ENCODE measurements at places on chromosomes 6 and 20.

DNA sequence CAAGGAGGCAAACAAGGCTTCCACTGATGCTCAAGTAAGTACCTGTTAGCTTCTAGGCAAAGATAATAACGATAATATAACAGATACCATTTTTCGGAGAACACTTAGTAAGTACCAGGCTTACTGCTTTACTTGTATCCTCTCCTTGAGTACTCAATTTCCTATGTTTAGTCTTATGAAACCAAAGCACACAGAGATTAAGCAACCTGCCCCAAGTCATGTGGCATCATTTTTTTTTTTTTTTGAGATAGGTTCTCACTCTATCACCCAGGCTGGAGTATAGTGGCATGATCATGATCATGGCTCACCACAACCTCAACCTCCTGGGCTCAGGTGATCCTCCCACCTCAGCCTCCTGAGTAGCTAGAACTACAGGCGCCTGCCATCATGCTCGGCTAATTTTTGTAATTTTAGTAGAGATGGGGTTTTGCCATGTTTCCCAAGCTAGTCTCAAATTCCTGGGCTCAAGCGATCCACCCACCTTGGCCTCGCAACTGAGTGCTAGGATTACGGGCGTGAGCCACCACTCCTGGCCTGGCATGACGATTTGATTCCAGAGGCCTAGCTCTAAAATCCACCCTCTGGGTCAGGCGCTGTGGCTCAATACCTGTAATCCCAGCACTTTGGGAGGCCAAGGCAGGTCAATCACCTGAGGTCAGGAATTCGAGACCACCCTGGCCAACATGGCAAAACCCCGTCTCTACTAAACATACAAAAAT lies 14.0 kb downstream of the SPAG4 start:
- no peak for DNase-seq

- DNase-seq: no peak
These were observed 541.0 kb upstream of the ADGRB3 start for GRCh38 chr6:68094070-68094469.

GRCh38 chr6:117448011-117448410 lies 22.3 kb upstream of the ROS1 start:
- no peak for DNase-seq

DNA sequence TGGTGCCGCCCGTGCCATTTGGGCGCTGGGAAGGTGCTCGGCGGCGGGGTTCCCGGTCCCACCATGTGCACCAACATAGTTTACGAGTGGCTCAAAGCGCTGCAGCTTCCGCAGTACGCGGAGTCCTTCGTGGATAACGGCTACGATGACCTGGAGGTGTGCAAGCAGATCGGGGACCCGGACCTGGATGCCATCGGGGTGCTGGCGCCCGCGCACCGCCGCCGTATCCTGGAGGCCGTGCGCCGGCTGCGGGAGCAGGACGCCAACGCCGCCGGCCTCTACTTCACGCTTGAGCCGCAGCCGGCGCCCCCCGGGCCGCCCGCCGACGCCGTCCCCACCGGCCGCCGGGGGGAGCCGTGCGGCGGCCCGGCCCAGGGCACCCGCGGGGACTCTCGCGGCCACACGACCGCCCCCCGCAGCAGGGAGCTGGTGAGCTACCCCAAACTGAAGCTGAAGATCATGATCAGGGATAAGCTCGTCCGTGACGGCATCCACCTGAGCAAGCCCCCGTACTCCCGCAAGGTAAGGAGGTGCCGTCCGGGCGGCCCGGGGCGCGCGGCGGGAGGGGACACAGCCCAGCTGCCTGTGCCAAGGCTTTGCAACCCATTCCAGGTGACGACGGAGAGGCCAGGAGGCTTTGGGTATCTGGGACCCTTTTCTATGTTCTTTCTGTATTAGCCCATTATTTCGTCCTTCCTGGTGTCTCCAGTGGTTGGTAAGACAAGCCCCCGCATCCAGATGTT lies 547 bp downstream of the SAMD5 start:
- DNase-seq: no peak

- DNase-seq: no peak
These were observed 312.3 kb downstream of the ESR1 start for GRCh38 chr6:152119831-152120230.

GRCh38 chr20:8271727-8272126 lies 139.7 kb downstream of the PLCB1 start:
- no peak for DNase-seq

DNA sequence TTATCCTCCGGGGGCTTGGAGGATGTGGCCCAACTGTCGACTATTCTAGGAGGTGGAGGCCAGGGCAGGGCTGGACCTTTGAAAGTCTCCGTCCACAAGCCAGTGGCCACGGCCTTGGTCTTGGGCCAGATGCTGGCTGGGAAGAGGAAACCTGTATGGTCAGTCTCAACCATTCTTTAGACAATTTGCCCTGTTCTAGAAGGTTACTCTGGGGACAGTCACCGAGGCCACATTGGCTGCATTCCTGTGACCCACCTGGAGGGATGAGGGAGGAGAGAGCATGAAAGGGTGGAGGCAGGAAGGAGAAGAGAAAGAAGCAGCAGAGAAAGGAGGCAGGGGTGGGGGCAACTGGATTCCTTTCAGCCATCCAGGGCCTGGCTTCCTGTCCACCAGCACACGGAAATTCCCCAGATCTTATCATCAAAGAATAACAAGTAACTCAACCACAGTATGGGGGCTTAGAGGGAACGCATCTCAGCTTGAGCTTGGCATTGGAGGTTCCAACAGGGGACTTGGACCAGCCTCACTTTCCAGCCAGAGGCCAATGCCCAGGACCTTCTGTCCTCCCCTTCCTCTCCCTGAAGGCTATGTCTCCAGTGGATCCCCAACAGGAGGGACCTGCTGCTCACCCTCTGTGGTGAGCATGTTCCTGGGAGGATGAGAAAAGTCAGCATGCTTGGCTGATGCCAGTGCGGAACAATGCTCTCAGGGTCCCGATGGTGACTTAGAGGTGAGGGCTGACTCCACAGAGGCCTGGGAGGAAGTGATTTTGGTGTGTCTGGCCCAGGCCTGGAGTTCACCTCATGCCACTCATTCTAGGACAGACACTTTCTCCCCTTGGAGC lies 30.4 kb downstream of the TGM2 start:
- no peak for DNase-seq

- DNase-seq: no peak
These were observed 3.4 kb downstream of the PRELID3B start for GRCh38 chr20:59039233-59039632.

DNA sequence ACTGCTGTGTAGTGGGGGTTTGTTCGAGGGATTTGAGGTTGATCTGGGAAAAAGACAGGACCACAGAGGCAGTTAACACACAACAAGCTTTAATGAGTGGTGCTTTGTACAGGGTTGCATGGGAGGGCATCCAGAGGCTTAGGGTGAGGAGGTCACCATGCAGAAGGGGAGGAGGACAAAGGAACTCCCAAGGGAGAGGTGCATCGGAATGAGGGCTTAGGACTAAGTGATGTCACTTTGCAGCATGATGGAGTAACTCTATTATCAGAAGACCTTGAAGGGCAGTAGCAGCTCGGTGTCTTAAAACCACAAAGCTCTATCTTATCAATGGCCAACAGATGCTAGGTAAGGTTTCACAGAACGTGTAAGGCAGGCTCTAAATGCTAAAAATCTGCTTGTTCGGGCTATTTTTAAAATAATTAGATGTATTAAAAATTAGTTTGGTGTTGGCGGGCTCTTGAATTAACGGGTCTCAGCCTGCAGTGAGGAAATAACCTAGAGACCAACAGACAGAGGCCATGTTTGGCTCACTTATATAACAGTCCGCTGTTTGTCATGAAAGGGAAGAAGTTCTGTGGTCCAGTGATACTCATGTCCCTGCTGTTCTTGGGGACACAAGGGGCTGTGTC lies 37.9 kb downstream of the MAN1A1 start:
- DNase-seq: no peak

- no peak for DNase-seq
These were observed 1.7 kb upstream of the BLCAP start for GRCh38 chr20:37529214-37529967.

DNA sequence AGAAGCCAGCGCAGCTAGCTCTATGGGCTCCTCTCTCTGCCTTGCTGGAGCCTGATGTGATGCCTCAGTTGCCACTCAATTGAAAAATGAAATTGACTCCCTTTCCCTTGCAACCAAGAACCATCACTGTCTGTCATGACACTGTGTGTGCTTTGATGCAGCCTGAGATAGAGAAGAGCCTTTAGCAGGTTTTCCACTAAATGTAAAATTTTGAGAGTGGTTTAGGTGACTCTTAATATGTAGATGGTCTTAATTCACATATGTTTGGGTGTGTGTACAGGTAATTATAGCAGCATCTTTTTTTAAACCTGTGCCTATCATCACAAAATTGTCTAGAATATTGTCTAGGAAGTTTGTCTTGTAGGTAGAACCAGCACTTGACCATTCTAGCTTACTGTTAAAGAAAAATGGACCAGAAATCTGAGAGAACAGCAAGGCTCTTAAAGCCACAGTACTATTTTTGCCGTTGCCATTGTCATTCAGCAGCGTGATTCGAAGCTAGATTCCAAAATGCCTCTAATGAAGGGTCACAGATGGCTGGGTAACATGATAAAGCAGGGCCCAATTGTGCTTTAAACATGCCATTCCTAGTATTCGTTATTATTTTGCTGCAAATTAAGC lies 1.3 kb downstream of the ARFGEF3 start:
- no peak for DNase-seq

- no peak for DNase-seq
These were observed 109.7 kb upstream of the NRSN1 start for GRCh38 chr6:24016286-24016685.

GRCh38 chr6:154650351-154650750 lies 82.9 kb upstream of the SCAF8 start:
- DNase-seq: no peak

DNA sequence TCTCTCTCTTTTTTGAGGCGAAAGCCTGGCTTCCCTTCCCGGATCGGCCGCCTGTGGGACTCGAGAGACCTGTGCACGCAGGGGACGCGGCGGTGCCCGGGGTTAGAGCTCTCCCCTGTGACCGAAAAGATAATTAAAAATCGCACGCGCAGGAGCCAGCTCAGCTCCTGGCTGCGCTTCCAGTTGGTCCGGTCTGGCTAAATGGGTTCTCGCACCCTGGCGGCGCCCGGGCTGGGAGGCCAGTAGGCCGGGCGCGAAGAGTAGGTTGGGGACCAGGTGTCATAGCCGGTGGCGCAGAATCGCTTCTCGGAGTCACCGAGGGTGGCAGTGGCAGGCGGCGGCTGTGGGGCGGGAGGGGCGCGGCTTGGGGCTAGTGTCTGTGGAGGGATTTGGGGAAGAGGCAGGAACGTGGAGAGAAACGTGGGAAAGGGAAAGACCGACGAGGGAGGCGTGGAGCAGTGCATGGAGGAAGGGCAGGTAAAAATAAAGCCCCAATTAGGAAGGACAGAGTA lies 41.9 kb upstream of the SUPT3H start:
- no peak for DNase-seq

- no peak for DNase-seq
These were observed 98.4 kb downstream of the CDKAL1 start for GRCh38 chr6:20632696-20633095.

DNA sequence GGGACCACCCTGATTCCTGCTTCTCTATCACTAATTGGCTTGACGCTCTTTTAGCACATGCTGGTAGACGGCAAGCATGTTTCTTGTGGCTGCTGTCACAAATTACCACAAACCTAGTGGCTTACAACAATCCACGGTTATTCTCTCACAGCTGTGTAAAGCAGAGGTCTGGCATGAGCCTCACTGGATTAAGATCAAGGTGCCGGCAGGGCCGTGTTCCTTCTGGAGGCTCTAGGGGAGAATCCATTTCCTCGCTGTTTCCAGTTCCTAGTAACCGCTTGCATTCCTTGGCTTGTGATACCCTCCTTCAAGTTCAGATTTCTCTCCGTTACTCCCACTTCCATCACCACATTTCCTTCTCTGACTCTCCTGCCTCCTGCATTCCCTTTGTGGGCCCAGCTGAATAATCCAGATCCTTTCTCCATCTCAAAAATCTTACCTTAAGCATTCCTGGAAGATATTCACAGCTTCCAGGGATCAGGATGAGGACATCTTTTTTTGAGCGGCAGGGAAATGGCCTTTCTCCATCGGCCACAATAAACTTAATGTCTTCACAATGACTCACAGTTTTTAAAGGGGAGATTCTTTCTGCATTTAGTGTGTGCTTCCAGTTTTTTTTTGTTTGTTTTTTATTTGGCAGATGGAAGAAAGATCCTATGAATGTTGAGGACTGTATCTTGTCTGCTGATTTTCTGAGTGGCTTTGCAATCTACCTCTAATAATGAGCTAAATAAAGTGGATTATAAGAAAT lies 39.9 kb downstream of the BMP6 start:
- DNase-seq: no peak

DNA sequence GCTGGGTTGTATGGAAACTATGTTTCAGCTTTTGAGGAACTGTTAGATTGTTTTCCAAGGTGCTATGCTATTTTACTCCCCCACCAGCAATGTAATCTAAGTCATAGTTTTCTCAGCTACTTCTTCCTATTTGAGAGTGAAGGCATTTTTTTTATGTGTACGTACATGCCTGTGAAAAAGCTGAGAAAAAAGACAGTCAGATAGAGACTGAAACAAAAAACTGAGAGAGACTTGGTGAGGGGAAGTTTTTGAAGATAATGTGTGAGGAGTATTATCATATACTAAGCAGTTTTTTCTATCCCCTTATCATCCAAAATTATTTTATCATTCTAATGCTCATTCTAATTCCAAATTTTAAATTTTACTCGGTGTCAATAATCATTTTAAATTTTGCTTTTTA lies 780.0 kb downstream of the BCKDHB start:
- no peak for DNase-seq

- no peak for DNase-seq
These were observed 19.9 kb upstream of the MUC21 start for GRCh38 chr6:30963641-30964040.

Measured in stimulated activated CD4-positive, alpha-beta T cell treated with anti-CD3 and anti-CD28 coated beads, TNF-alpha, amount 100 ng/mL, for 24 hours (primary cell).